ENCODE measurements at places on chromosomes 13 and 19.

DNA sequence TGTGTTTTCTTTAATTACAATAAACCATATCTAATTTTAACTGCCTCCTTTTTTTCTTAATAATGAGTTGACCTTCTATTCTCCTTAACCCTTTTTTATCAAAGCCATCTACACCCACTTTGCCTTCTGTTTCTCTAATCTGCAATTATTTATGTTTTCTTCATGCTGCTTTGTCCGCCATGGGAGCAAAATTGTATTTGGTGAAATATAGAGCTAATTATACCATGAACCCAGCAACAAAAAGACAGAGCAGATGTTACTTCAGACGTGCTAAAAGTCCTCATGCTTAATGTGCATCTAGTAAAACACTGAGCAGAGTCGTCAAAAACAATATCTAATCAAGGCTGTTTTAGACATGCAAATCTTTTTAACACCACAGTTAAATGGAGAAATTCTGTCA, 264.7 kb downstream of the DACH1 start:
- no peak for DNase-seq

DNA sequence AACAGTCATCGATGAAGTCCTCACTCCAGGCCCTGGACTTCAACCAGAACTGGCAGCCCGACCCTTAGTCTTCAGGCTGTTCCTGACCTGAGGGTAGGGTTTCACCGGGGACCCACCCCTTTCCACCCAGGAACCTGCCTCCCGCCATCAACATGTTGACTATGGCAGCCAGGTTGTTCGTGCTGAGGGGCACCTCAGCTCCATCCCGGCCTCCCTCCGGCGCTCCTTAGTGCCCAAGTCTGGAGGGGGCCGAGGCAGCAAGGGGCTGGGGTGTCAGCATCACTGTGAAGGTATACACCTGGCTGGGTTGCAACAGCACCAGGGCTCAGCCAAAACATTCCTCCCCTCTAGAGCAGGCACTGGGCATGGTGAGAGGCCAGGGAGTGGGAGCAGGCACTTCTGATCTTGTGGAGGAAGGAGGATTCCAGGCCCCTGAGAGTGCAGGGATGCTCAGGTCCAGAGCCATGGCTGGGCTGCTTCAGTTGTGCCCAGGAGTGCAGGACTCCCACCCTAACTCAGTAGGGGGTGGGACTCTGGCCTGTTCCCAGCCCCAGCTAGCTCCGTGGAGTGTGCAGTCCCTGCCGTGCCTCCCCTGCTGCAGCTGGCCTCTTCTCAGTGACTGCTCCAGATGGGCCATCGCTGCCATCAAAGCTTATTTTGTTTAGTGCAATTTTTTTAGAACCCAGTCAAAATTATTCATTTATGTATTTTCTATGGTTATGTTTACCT, 1445.9 kb downstream of the PCDH9 start:
- DNase-seq = no peak

DNA sequence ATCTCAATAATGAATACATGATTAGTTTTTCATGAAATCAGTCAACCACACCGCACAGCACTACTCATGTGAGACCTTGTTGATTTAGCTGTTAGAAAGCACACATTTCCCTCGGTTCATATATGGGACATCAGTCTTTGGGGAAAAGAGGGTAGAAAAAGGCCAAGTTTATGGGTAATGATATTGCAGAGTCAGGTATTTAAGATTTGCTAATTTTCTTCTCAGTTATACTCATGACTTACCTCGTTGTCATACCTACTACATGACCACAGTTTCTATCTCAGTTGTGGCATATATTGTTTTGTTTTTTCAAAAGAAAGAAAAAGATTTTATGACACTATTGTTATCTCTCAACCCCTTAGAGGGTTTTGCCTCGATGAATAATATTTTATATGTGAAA, 165.6 kb downstream of the POU4F1 start:
- no peak for DNase-seq

DNA sequence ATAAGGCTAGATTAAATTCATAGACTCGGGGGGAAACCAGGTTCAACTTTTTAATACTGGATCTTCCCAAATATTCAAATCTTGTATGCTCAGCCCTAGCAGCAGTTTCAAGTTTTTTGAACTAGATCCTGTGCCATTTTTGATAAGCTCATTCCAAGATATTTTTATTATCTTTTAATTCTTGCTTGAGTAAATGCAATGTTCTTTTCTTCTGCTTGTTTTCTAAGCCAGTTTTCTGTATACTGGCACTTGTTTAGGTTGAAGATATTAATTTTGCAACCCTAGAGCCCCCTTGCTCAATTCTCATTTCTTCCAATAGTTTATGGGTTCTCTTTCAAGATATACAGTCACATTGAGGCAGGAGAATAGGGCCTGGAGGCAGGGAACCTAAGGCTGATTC, 13.1 kb upstream of the PNMA8C start:
- no peak for DNase-seq

- no peak for DNase-seq
Observed at GRCh38 chr19:5706876-5707573, 12.9 kb downstream of the LONP1 start.

DNA sequence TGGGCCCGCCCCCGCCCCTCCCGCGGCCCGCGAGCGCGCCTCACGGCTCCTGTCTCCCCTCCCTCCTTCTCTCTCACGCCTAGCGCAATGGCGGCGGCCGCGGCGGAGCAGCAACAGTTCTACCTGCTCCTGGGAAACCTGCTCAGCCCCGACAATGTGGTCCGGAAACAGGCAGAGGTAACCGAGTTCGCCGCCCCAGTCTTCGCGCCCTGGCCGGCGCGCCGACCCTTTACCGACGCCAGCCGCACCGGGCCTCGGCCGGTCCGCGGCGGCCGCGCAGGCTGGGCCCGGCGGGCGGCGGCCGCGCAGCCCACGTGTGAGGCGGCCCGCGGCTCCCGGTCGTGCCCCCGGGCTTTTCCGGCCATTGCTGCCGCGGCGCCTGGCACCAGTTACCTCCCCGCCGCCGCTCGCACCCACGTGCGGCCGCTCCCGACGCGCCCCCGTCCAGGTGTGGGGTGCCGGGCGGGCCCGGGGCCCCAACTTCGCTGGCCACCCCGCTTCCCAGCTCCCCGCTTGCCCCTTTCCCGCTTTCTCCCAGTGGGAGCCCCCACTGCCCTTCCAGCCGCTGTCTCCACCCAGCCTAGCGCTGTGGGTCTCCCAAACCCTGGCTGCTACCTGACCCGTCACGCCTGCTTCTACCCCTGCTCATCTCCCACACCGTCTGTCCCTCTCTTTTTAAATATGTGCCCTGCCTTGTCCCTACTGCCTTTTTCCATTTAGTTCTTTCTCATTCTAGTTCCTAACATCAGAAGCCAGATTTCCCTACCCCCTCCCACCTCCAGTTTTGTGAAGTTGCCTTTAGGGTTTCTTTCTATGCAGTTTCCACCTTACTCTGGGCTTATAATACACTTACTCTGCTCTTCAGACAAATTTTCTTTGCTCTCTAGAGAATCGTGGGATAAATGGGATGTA, 23.4 kb downstream of the IPO5 start:
- peak; percentile 23 for DNase-seq

GRCh38 chr19:35500611-35501010, 10.3 kb upstream of the KRTDAP start:
- no peak for DNase-seq

- no peak for DNase-seq
Observed at GRCh38 chr19:38737921-38738737, 6.1 kb downstream of the CAPN12 start.

DNA sequence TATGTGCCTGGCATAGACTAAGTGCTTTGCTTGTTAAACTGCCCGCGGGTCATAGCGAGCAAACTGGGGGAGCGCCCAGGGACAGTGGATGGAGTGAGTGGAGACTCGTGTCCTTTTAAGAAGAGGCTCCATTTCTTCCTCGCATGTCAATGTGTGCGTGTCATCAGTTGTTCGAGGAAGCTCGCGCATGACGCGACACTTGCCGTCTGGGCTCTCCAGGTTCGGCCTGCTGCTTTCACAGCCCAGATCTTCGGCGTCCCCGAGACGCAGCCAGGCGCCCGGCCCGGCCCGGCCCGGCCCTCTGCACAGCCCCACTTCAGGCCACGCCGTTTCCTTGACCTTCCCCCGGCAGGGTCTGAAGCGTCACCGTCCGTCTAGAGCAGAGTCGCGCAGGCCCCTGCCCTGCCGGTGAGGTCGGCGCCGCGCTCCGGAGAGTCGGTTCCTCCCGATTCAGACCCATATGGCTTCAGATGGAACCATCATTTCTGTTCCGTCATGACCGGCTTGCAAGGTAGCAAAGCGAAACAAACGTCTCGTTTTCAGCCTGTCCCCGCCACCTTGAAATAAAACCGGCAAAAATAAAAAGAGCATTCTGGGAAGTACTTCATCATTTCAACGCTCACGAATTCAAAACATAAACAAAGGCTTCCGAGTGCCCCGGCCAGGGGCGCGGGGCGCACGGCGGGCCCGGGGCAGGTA, 599 bp upstream of the ARHGEF7 start:
- DNase-seq = peak; percentile 13

DNA sequence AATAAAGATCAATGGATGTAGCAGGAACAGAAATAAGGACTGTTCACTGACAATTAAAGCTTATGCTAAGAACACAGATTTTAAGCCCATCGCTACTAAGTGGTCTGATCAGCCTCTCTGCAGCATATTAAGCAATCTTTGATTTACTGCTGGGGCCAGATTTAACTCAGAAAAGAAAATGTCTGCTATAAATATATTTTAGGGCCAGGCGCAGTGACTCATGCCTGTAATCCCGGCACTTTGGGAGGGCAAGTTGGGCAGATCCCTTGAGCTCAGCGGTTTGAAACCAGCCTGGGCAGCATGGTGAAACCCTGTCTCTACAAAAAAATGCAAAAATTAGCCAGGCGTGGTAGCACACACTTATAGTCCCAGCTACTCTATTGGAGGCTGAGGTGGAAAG, 43.0 kb downstream of the METTL21C start:
- no peak for DNase-seq

GRCh38 chr13:93778548-93778947, 551.9 kb downstream of the GPC6 start:
- DNase-seq = no peak

DNA sequence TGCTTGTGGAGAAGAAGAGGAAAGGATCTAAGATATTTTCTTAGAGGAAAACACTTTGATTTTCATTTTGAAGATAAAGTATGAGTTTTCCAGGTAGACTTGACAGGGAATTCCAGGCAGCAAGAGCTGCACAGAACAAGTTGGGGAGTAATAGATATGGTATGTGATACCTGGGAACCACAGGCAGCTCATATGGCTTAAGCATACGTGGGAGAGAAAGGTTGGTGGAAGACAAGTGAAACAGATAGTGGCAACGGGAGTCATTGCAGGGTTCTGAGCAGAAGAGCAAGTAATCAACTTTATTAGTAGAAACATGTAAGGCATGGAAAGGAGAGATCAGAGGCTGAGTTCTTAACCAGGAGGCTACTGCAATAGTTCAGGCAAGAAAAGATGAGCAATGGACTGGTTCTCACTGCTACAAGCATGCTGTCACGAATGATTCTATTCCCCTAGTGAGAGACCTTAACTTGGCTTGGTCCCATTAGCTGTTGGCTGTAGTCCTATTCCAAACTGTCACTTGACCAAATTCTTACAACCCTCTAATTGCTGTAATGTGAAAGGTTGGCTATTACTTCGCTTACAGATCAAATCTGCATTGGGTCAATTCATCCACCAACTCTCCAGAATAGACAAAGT, 217.9 kb downstream of the VWA8 start:
- no peak for DNase-seq

- DNase-seq = no peak
Observed at GRCh38 chr19:14035706-14036105, 4.1 kb downstream of the IL27RA start.

GRCh38 chr19:4575267-4576015, 16.0 kb upstream of the SEMA6B start:
- DNase-seq = peak; percentile 17

GRCh38 chr13:110123041-110123809, 183.7 kb downstream of the COL4A1 start:
- DNase-seq = no peak

DNA sequence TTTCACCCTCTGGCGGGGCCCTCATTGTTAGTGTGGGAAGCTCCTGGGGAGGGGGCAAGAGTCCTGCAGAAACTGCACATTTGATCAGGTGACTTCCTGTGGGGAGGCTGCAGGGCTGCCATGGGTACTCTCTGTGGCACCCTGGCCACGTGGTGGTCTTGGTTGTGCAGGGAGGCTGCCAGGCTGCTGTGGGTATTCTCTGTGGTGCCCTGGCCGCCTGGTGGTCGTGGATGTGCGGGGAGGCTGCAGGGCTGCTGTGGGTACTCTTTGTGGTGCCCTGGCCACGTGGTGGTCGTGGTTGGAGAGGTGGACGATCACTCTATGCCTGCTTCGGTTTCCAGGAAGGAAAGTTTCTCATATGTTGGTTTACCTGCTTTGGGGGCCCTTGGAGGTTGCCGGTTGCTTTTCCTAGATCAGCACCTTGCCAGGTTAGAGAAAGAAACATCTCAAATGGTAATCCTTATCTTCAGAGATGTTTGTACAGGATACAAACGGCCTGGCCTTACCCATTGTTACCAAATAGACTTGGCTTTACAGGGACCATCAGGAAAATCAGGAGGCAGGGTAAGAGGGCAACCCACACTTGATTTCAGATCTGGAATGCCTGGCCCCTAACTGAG, 22.9 kb downstream of the TEX29 start:
- no peak for DNase-seq

DNA sequence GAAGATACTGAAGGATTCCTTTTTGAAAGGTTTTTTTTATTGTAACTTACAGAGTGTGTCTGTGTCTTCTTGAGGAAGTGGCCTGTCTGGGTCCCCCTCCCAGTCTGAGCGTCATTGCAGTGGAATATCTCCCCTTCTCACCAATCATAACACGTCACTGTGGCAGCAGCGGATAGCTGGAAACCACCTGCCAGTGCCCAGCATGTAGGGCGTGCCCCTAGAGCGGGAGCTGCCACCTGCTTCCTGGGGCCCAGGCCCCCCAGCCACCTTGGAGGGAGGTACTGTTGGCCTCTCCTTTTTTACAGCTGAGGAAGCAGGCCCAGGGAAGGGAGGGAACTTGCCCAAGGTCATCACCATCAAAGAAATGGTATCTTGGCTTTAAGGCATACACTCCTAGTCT, 4.6 kb upstream of the DNM2 start:
- DNase-seq = no peak

DNA sequence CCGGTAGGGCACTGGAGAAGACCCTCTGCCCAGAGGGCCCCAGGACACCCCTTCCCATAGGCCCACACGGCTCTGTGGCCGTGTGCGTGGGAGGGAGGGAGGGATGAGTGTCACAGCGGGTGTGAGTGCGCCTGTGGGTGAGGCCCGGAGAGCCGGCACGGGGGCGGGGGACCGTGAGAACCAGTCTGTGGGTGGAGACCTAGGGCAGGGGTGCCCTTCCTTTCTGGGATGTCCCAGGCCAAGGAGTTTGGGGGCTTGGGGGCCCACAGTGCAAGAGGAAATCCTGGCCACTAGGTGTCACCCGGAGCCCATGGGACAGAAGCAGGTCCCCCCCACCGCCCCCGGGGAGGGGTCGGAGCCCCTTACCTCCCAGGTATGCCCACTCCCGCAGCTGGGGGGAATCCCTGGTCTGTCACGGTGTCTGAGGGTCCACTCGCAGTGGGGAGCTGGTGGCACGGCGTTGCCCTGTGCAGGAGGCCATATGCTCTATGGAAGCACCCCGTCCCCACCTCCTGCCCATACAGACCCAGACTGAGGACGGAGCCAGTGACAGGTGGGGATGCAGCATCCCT, 16.0 kb upstream of the SLC7A10 start:
- peak; percentile 45 for DNase-seq

GRCh38 chr19:29329460-29330134, 116.6 kb upstream of the UQCRFS1 start:
- DNase-seq = no peak

GRCh38 chr13:73480779-73481559, 422.2 kb downstream of the KLF5 start:
- no peak for DNase-seq

- no peak for DNase-seq
Observed at GRCh38 chr13:85462792-85463425, 336.3 kb downstream of the SLITRK6 start.
